ENCODE measurements at places on chromosomes 7 and 10.

DNA sequence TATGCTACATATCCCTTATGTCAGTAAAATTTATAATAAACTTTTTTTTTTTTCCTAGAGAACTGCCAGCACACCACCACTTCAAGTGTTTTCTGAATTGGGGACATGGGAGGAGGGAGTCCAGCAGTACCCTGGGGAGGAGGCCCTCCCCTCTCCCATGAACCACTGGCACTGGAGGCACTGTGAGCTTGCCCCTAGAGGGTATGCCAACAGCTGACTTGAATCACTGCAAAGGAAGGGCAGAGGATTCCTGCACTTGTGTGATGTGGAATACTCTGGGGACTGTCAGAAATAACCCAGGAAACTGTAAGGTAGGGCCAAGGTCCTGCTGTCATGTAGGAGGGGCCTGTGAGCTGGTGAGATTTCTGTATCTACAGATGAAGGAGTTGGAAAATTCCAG is 8.5 kb upstream of the ARMS2 start:
- DNase-seq = no peak

- no peak for DNase-seq
Measured at GRCh38 chr7:46969303-46970130, 612.4 kb downstream of the TNS3 start.

DNA sequence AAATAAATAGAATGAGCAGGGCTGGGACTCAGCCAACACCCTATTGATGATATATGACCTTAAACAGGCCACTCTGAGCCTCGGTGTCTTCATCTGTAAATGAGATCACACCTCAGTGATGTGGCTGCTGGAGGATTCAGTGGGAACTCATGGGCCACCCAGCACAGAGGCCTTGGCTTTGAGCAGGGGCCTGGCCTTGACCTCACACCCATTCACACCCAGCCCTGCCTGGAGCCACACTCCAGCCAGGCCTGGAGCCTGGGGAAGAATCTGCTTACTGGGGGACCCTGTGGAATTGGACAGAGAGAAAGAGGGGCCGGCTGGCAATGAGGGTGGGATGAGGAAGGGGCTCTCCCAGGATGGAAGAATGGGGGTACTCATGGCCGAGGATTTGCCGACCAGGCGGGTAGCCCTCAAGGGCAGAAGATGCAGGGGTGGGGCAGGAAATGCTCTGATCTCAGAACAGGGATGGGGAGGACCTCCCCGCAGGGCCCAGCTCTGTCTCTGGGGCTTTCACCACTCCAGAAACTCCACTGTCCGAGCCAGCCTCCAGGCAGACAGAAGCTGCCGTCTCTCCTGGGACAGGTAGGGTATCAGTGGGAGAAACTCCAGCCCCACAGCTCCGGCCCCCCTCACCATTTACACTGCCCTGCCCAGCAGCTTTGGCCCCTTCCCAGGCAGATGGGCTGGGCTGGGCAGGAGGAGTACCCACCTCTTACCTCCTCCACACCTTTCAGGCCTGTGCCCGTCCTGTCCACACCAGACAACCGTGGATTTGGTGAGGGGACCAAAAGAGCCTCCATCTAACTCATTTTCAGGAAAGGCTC is 81.9 kb downstream of the RGS10 start:
- DNase-seq = no peak

DNA sequence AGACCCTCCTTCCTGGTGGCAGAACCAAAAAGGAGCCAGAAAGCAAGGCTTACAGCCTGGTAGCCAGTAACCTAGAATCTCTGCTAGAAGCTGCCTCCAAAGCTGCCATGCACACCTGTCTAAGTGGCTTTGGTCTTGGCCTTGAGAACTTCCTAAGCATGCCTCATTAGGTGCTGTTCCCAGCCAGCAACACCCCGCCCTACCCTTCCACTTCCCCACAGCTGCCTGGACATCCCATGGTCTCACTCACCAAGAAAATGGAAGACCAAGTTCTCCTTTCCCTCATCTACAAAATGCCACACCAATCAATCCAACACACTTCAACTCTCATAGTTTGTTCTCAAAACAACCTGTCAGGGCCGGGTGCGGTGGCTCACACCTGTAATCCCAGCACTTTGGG is 4.2 kb downstream of the PSAP start:
- DNase-seq = no peak

DNA sequence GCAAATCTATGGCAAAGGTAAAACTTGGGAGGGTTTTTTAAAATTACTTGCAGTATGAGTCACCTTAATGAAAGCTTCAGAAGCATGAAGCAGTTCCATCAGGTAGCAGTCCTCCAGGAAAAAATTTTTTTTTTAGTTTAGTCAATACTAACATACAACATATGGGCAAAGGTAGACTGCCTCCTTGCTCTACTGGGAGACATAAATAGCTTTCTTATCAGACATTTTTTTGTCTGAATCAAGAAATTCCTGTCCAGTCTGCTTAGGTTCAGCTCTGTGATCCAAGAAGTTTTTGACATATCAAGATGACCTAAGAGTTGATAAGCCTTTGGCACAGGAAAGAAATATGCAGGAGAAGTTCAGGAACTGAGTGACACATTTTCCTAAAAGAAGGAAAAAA is 171.5 kb upstream of the TCF7L2 start:
- no peak for DNase-seq

DNA sequence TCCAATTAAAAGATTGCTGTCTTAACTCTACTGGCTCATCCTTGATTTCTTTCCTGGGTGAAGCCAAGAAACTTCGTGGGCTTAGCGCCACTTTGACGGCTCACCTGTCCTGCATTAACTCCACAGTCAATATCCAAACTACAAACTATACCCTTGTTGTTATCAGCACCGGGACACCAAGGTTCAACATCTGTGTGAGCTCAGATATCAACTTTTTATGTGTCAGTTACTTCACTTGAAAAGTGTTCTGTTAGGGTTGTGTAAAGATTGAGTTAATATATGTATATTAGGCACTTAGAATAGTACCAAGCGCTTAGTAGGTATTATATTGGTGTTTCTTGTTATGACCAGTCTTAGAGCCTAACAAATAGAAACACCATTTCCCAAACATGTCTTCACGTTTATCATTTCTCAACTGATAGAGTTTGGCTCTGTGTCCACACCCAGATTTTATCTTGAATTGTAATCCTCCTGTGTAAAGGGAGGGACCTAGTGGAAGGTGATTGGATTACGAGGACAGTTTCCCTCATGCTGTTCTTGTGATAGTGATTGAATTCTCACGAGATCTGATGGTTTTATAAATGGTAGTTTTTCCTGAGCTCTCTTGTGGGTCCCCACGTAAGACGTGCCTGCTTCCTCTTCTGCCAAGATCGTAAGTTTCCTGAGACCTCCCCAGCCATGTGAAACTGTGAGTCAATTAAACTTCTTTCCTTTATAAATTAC is 19.0 kb upstream of the ST8SIA6 start:
- DNase-seq = no peak

DNA sequence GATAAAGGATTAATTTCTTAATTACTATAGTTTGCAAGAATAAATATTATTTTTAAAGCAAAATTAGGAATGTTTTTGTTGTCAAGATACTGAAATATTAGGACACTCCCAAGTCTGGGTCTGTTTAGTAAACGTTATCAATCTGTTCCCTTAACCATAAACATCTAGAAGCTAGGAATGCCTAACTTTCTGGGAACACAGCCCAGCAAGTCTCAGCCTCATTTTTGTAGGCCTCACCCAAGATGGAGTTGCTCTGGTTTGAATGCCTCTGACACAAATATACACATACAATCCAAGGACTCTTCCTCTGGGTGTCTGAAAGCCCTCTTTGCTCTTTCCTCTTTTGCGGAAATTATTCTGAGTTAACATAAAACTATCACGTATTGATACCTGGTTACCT is 487.4 kb upstream of the CELF2 start:
- DNase-seq = no peak

DNA sequence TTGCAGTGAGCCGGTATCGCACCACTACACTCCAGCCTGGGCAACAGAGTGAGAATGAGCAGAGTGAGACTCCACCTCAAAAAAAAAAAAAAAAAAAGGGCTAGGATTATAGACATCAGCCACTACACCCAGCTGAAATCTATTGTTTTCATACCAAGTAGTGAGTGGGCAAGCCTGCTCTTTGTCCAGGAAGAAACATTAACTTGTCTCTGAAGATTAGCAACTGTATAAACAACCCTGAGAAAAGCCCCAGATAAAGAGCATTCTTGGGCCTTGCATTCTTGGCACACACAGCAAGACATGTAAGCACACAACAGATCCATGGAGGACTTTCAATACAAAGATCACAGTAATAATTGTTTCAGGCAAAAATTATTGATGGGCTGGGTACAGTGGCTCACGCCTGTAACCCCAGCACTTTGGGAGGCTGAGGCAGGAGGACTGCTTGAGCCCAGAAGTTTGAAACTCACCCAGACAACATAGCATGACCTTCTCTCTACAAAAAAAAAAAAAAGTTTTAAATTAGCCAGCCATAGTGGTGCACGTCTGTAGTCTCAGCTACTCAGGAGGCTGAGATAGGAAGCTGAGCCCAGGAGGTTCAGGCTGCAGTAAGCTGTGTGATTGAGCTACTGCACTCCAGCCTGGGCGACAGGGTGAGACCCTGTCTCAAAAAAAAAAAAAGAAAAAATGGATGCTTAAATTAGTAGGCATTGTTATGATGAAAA is 4.4 kb downstream of the PSPH start:
- no peak for DNase-seq

DNA sequence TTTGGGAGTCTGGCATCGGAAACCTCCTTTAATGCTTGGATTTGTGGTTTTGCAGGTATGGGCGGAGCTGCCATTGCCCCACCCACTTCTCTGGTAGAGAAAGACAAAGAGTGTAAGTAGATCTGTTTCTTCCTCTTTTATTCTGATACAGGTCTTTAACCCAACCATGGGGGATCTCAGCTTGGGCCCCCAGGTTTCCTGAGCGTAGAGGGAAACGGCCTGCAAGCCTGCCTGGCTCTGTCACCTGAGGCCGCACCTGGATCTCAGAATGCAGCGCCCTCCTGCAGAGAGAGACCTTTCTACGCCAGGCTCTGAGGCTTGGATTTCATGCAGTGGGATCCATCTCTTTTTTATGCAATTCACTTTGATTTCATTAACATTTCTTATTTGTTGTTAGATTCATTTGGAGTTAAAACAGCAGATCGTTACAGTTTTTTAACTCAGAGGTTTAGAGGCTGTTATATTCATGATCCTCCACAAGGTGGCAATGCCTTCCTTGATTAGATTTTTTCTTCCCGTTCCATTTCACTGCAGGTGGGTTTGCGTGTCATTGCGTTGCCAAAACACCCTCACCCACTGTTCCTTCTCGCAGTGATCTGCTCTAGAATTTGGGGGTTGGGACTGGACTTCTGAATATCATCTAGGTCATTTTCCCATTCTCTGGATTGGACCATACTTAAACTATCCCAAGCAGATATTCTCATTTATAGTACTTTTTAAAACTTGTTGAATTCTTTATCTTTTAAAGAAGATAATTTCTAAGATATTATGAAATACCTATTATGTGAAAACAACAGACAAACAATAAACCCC is 20.0 kb downstream of the RBM17 start:
- peak; percentile 22 for DNase-seq

DNA sequence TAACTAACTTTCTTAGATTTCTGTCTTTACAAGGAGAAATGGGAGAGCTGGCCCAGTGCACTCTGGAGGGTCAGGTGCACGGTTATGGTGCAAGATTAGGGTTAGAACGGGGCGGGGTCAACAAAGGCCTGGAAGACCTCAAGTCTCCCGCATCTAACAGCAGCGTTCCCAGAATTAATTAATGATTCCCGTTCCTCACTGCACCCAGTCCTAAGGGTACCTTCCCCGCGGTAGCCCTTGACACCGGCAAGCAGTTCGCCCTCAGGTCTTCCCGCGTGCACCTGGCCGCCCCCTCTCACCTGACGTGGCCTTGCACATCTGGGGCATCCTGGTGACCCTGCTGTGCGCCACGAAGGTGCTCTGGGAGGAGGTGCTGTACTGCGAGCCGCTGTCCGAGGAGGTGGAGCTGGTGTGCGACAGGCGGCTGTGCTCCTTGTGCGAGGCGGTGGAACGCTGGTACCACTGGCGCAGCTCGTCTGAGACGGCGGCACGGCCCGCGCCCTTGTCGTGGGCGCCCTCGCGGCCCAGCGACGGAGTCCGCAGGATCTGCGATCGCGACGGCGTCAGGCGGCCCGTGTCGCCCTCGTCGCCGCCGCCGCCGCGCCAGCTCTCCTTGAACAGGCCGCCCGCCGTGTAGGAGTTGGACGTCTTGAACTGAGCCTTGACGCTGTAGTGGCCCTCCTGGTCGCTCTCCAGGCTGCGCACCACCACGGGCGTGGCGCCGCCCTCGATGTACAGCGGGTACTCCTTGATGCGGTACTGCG is 69.8 kb downstream of the PRPF18 start:
- DNase-seq = no peak

GRCh38 chr10:21315645-21316220 is 209.7 kb downstream of the SKIDA1 start:
- DNase-seq = no peak

DNA sequence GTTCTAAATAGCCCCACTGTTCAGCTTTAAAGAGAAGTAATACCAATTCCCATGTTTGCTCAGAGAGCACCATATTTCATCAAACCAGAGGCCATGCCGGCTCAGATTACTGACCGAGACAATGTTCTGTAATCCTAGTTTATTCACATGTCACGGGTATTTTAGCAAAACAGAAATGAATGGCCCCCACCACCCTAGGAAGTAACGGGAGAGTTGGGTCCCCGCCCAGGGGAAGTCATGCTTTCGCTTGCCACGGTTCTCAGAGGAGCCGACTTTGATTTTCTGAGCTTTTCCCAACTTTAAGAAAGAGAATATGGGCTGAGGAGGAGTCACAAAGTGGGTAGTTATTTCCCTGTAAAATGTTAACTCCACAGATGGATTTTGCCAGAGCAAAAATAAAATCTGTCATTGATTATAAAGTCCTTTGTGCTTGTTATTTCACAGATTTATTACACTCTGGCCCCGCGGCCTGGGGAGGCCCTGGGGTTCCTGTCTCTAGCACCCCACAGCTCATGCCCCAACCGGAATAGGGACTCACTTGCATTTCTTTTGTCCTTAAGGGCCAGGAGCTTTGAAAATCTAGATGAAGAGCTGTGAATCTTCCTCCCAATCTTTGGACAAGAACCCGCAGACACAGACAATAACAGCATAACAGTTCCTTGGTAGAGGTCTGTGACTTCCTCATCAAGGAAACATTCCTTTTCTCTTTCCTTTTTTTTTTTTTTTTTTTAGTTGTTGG is 3.7 kb upstream of the GDF10 start:
- DNase-seq = no peak

- no peak for DNase-seq
Measured at GRCh38 chr7:101162551-101163278, 2.7 kb downstream of the VGF start.

GRCh38 chr10:98539578-98539977 is 92.8 kb upstream of the HPS1 start:
- no peak for DNase-seq

DNA sequence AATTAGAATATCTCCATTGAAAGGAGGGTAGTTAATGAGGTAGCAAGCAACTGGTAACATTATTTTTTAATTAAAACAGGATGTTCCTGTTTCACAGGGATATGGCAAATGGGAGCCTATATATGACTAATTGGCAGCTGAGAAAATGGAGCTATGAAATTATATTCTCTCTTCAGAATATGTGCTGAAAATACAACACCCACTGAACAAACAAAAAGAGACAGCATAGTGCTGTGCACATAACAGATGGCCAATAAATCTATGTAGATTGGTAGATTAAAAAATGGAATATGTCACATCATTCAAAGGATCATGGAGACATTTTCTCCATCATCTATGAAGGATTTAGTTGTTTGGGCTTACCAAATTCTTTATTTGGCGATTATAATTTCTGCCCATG is 362.0 kb downstream of the GPR37 start:
- DNase-seq = no peak

- no peak for DNase-seq
Measured at GRCh38 chr10:84254552-84255478, 10.0 kb downstream of the RGR start.

Measured in T-helper 17 cell (primary cell).